ENCODE measurements at places on chromosomes 7 and 10. TPM values are rescaled to one million over a fixed set of nuclear protein-coding genes. Genes with fewer than 3 reads are reported as not detected.

Gene CPA5
- total RNA-seq = not detected

Gene CHST3
- 12.2 TPM for total RNA-seq

Gene SPDYE9
- not detected for total RNA-seq

Gene JCAD
- 27.7 TPM for total RNA-seq

Gene GPR158
- 14.3 TPM for total RNA-seq

Gene ACTL6B
- total RNA-seq = 90.4 TPM

Gene ZNF804B
- 8.3 TPM for total RNA-seq

Gene OPN4
- total RNA-seq = not detected

Gene CALML5
- total RNA-seq = not detected

Gene PLCE1
- total RNA-seq = 10.6 TPM

Gene TYW1
- 16.4 TPM for total RNA-seq

Gene MNX1
- total RNA-seq = not detected

Gene SPDYE16
- total RNA-seq = 0.23 TPM

Gene SORBS1
- 90.7 TPM for total RNA-seq

Gene TMEM184A
- total RNA-seq = under 0.01 TPM

All from diencephalon (tissue), 1 donor.